Dermis microvascular lymphatic vessel endothelial cell (primary cell): ENCODE measurements at places on chromosomes 4 and X. TPM values are rescaled to one million over a fixed set of nuclear protein-coding genes. Genes with fewer than 3 reads are reported as not detected.

FAM236C gene
- not detected in 2 replicates for total RNA-seq

TMEM47 gene
- 5.4 and 9.1 TPM in 2 replicates for total RNA-seq

RBMXL3 gene
- not detected in 2 replicates for total RNA-seq

CPZ gene
- total RNA-seq = under 0.01 TPM in 1 of 2 replicates, not detected in the other

DNA sequence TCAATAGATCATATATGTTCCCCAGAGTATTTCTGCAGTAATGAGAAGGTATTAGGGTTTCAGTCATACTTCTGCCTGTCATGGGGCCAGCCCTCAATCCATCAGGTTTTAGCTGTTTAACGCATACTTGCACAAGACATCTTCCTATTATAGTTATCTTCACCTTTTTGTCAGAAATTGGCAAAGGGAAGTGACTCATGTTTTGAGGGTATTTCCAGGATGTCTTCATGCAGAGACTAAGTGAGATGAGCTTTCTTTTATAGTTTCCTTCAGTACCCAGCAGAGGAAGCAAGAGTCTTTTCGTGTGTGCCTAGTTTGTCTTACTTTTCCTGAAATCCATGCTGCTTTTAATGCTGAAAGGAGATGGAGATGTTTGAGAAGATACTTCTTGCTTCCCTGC, 9.5 kb downstream of the CSTF2 start:
- peak; percentile 35 for DNase-seq

DNA sequence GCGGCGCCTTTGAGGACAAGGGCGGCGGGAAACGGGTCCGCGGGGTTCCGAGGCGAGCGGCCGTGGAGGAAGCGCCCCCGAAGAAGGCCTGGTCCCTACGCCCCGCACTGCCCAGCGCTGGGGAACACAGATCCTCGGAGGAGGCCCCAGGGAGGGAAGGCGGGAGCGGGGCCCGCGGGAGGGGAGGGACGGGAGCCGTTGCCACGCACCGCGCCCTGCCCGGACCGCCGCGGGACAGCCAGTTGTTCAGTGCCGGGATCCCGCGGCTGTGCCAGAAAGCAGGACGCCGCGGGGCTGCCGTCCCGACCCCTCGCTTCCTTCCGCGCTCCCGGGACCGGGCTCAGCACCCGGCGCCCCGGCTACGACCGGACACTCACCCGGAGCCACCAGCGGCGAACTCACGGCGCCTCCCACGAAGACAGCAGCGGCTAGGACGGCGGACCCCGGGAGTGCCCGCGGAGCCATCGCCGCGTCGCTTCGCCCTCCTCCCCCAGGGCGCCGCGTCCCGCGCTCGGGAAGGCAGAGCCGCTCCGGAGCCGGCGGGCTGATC, 278 bp downstream of the RELL1 start:
- DNase-seq = no peak

DNA sequence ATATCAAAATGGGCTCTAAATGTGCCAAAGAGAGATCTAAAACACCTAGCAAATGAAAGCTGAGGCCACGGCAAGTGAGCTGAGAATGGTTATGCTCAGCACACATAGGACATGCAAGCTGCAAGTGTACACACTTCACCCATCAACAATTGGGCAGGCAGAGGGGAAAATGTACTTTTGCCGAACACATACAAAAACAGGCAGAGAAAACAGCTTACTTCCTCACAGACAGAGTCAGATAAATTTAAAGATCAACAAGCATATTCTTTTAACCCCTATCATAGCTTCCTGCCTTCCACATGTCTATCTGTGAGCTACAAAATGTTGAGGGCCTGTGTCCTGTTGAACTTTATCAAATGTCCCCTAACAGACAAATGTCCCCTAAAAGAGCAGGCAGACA, 60.3 kb downstream of the SH3KBP1 start:
- DNase-seq = peak; percentile 5
